Stimulated activated CD8-positive, alpha-beta memory T cell treated with anti-CD3 and anti-CD28 coated beads, Interleukin-4, amount 100 ng/mL, for 1 hour (primary cell): ENCODE measurements at places on chromosomes 6 and 20.
A peak's percentile ranks its signal among the peaks of the same experiment; 100 is the strongest.

DNA sequence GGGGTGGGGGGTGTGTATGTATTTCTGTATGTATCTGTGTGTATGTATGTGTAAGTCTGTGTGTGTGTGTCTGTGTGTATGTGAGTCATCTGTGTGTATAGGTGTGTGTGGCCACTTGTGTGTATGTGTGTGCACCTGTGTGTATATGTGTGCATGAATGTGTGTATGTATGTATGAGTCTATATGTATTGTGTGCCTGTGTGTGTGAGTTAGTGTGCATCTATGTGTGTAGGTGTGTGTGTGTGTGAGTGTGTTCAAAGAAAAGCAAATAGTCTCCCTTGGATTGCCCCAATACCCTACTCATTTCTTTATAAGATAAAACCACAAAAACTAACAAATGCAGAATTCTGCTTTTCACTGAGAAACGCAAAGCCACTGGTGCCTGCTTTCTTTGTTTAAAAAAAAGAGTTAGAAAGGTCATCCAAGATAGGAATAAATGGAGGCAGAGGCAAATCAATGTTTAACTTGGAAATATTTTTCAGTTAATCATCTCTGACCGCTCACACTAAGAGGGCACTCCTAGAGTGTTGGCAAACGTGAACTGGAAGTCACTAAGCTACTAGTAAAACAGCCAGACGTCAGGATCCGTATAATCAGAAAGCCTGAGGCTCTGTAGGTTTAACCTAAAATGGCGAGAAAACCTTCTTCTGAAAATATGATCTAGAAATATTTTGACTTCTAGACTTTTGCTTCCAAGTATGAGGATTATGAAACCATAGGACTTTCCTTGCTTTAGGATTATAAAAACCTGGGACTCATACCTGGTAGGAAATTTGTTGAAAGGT lies 37.4 kb upstream of the JAG1 start:
- no peak for DNase-seq

DNA sequence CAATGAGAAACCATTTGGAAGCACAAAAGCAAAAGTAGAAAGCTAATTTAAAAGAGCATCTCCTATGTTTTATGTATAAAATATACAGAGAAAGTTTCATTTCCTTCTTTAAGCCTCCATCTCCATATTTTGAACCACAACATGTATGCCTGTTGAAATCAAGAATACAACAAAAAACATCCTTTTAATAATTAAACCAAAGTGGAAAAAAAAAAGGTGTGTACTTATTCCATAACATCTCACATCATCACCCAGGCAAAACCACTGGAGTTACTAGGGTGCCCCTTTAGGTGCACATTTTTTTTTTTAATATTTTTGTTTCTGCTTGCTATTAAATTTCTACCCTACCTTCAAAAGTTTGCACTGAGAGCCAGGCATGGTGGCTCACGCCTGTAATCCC lies 43.0 kb downstream of the EDN1 start:
- DNase-seq = no peak

GRCh38 chr6:112321322-112321721 lies 25.8 kb upstream of the RFPL4B start:
- no peak for DNase-seq

DNA sequence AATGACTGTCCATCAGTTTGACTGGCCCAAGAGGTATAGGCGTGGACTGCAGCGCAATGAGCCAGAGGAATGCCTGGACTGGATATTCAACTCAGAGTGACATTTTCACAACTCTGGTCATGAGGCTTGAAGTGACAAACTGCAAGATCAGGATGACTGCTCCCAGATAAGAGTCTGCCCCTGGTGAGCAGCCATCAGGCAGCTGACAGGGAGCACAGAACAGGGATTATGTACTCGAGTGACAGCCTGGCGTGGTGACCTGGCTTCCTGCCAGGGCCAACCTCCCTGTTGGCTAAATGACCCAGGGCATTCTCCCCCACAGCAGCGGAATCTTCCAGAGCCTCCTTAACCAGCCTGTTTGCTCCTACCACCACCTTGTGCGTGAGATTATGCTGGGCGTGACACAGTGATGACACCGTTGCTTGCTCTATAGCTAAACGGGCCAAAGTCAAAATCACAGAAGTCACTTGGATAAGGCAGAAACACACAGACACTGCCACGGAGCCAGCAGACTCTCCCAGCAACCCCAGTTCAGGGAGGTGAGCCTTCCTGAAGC lies 209.1 kb upstream of the JARID2 start:
- DNase-seq = no peak

- no peak for DNase-seq
Measured at GRCh38 chr20:61333484-61334108, 81.5 kb downstream of the CDH4 start.

DNA sequence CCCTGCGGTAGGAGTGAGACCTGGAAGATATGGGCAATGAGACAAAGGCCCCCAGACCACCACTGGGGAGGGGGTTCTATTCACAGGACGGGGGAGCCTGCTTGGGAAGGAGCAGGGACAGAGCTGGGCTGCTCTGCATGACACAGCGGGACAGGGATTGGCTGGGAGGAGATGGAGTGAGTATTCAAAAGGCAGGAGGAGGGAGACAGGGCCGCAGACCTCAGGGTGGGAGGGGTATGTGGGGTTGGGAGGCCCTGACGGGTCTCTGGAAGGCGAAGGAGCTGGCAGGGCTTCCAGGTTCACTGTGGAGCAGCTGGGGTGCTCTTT lies 60.8 kb upstream of the RPS6KA2 start:
- DNase-seq = no peak

- DNase-seq = no peak
Measured at GRCh38 chr6:136927292-136927691, 5.2 kb downstream of the SLC35D3 start.

- no peak for DNase-seq
Measured at GRCh38 chr20:48789185-48789668, 38.6 kb downstream of the PREX1 start.

- DNase-seq = no peak
Measured at GRCh38 chr6:152720974-152721373, 23.3 kb downstream of the MYCT1 start.

GRCh38 chr6:41571021-41571780 lies 25.0 kb downstream of the FOXP4 start:
- no peak for DNase-seq

DNA sequence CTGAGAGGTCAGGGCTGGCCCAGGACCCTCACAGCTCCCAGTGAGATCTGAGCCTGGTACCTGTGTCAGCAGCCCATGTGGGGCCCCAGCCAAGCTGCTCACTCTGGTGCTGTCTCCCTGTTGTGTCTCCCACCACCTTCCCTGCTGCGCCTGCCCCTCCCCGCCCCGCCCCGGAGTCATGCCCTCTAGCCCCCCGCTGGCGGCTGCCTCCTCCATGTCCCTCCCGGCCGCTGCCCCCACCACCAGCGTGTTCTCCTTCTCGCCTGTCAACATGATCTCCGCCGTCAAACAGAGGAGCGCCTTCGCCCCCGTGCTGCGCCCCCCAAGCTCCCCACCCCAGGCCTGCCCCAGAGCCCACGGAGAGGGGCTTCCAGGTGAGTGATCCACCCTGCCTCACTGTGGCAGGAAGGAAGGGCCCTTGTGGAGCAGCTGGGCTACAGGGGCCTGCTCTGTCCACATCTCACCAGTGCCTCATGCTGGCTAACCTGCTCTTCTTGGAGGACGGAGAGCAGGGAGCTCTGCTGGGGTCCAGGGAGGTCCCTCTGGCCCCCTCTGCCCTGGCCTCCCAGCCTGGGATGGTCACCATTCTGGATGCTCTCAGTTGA lies 44.9 kb downstream of the CPXM1 start:
- no peak for DNase-seq

DNA sequence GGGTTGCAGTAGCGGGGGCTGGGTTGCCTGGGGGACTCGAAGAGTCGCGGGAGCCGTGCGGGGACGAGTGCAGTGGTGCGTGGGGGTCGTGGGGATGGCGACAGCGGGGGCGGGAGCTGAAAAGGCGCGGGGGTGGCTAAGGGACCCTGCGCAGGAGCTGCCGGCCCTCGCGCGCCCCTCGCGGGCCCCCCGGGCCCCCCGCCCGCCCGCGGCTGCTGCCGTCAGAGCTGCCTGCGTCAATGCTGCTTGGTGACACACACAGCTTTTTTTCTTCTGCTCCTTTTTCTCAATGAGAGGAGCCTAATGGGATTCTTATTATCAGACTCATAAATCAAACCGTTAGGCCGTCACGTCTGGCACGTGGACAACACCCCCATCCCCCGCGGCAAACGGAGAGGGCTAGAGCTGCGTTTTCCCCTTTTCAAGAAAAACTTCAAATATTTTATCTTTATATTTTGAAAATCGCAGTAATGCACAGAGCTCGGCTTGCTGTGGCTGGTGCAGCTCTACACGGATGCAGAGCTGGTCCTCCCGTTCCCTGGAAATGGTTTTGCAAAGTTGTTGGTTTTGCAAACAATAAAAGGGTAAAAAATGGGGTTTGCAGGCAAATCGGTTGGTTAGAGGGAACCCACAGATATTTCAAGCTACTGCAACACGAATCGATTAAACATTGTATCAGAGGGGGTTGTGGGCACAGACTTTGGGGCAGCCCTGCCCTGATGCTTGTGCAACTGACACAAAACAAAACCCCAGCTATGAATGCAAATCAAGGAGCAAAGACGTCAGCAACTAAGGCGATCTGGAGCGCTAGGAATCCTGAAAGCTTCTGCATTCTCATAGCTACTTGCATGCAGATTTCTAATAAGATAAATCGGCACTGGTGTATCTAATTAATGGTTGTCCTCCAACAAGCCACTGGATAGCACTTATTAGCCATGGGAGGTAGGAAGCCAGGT lies 161.4 kb downstream of the TBXT start:
- no peak for DNase-seq

GRCh38 chr6:143150281-143150680 lies 89.6 kb downstream of the AIG1 start:
- no peak for DNase-seq

- no peak for DNase-seq
Measured at GRCh38 chr6:118981884-118982574, 47.1 kb upstream of the MCM9 start.

GRCh38 chr6:98539741-98540140 lies 294.6 kb upstream of the POU3F2 start:
- DNase-seq = no peak

GRCh38 chr20:48877304-48877703 lies 44.2 kb upstream of the ARFGEF2 start:
- DNase-seq = no peak

DNA sequence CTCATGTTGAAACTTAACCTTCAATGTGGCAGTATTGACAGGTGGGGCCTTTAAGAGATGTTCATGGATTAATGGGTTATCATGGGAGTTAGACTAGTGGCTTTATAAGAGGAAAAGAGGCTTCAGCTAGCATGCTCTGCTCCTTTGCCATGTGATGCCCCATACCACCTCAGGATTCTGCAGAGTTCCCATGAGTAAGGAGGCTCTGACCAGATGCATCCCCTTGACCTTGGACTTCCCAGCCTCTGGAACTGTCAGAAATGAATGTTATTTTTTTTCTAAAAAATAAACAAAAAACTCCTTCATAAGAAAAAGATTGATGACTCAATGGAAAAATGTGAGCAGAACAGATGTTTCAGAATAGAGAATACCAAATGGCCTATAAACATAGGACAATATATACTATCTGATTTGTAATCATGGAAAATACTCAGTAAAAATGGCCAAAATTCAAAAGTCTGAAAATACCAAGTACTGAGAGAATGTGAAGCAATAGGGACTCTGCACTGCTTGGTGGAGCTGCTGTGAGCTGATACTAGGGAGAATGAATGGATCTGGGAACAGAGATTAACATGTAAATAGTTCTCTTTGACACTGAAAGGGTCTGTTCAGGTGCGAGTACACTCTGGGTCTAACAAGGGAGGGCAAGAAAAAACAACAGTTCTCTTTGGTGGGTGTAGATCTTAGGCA lies 7.4 kb upstream of the TRIM39 start:
- DNase-seq = no peak

DNA sequence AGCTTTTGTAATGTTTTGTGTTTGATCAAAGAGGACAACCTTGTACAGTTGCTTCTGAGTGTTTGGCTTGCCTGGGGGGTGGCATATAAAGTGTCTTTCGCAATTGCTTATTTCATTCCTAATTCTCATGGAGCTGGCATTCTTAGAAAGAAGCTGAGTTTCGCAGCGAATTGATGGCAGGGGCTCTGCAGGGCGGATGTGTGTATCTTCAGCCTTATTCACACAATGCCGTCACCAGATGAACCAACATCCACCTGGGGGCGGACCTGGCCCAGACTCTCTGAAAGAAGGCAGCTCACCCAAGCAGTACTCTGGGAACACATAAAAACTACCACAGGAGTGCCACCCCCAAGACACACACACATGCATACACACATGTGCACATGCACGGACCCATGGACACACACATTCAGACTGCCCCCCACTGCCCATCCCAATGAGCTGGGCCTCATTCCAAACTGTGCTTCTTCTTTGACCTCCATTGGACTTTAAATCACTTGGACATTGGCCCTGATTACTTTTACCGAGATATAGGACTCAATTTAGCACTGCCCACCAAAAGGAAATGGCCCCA lies 55.4 kb upstream of the FOXQ1 start:
- no peak for DNase-seq

- DNase-seq = peak; percentile 37
Measured at GRCh38 chr6:27388293-27389197, at the start of gene ZNF391. ZNF391 (plus strand) TSS chr6:27388759; CDS start chr6:27400371, 11,612 bp downstream.

DNA sequence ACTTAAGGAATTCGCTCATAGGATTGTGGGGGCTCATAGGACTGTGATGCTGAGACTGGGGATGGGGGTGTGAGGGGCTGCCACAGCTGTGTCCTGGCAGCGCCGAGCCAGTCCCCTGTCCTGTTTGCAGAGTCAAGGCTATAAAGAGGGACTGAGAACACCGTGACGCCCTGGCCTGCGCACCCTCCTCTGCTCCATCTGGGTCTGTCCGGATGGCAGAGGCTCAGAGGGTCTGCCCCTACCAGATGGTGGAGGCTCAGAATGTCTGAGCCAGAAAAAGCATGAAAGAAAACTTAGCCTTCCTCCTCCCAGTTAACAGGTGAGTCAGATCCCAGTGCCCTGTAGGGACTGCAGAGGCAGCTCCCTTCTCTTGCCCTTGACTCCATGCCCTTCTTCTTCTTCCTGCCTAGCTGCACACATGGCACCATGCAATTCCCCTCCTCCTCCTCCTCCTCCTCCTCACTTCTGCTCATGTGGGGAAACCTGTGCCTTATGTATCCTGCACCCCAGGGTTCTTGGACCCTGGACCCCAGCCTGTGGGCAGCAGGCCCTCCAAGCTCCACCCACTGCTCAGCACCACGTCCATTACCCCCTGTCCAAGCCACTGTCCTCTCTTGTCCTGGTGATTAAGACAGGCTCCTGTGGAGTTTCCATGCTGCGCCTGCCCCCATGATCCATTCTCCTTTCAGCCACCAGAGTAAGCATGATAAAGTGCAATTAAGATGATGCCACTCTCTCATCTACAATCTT lies 410.0 kb upstream of the SULF2 start:
- no peak for DNase-seq

GRCh38 chr20:57680131-57680716 lies 29.6 kb downstream of the PMEPA1 start:
- no peak for DNase-seq

DNA sequence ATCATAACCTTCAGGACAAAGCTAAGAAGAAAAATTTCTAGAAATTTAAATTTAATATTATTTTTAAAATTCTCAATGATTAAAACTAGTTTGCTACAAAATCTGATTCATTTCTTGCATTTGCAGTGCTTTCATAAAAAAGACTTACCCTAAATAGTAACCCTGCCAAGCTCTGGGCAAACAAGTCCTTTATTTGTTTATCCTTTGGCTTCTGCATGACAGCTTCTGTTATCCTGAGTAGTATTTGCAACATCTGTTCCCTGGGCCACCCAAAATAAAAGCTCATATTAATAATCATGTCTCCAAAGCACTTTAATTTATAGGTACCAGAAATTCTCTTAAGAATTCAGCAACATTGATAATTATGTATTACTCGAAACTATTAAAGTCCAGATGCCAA lies 101.3 kb downstream of the RALGAPA2 start:
- DNase-seq = no peak

GRCh38 chr6:163877877-163878639 lies 463.5 kb downstream of the QKI start:
- DNase-seq = no peak
